ENCODE measurements at places on chromosomes 7 and 10. TPM values are rescaled to one million over a fixed set of nuclear protein-coding genes. Genes with fewer than 3 reads are reported as not detected.

- DNase-seq = no peak
These were observed 108.1 kb upstream of the INSIG1 start for GRCh38 chr7:155189590-155189989.

GRCh38 chr10:81848514-81848913 lies 26.5 kb upstream of the NRG3 start:
- no peak for DNase-seq

GRCh38 chr10:102085336-102085735 lies 20.2 kb downstream of the HPS6 start:
- no peak for DNase-seq

DNA sequence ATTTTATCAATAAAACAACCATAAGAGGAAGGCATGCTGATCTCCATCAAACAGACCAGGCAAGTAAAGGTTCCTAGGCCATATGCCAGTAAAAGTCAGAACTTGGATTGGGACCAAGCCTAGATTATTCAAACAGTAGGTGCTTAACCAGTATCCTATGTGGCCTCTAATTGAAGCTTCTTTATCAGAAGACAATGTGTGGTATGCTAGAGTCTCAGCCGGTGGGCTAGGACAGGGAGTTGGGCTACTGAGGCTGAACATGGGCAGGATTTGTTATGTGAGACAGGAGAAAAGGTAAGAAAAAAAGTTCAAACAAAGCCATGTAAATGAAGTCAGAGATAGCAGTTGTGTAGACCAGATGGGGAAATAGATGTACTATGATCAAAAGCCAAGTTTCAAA lies 413.7 kb upstream of the GHITM start:
- no peak for DNase-seq

DNA sequence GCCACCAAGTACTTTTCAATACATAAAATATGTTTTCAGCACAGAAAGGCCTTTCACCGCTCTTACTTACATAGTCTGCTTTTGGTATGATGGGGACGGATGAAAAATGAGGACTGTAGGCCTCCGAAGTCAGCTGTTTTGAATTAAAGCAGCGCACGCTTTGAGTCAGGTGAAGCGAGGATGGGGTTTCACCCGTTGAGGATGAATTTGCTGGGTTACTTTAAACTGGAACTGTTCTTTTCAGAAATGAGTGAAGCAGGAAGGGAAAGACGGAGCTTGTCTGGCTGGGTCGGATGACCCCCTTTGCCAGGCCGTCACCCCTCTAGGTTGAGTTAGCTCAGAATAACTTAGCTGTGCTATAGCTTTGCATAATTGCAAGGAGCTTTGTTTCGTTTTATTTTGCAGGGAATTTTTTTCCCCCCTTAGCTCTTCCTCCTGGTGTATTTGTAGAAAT lies 40.0 kb downstream of the CUX1 start:
- no peak for DNase-seq

DNA sequence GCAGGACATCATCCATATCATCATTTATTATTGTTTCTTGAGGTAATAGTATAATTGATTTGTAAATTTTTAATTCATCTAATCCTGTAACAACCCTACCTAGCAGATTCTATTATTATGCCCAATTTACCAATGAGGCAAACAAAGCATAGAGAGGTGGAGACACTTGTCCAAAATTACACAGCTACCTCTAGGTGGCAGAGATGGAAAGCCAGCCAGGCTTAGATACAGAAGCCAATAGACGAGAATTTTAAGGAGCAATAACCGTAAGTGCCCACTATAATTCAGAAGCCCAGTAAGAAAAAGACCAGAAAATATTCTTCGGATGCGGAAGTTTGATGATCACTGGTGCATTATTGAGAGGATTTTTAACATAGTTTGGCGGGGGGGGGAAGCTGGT lies 54.0 kb downstream of the ANK3 start:
- no peak for DNase-seq

- DNase-seq = peak; percentile 26
These were observed 3.1 kb downstream of the CYP2W1 start for GRCh38 chr7:985915-986741.

- DNase-seq = no peak
These were observed 40.5 kb downstream of the RCC1L start for GRCh38 chr7:75033064-75033463.

GTF2IRD1 gene
- total RNA-seq = 35.1 TPM

SLC18A2 gene
- under 0.01 TPM for total RNA-seq

NEUROG3 gene
- not detected for total RNA-seq

IFIT1 gene
- total RNA-seq = 1.2 TPM

GLRX3 gene
- total RNA-seq = 176 TPM

CROT gene
- 34.0 TPM for total RNA-seq

C10orf143 gene
- total RNA-seq = 1.3 TPM
